ENCODE measurements at places on chromosomes 7 and 10. TPM values are rescaled to one million over a fixed set of nuclear protein-coding genes. Genes with fewer than 3 reads are reported as not detected.

Gene GFRA1
- total RNA-seq = 12.0 TPM

Gene NEUROD6
- not detected for total RNA-seq

Gene PRR15
- total RNA-seq = not detected

Gene CD36
- total RNA-seq = 151 TPM

Gene DEPP1
- 133 TPM for total RNA-seq

Gene RSPH10B2
- total RNA-seq = 0.39 TPM

Gene OGDHL
- total RNA-seq = 1.0 TPM

Gene SPOCK2
- 1.9 TPM for total RNA-seq

Gene SRRM3
- total RNA-seq = 3.3 TPM

Gene LRRC18
- total RNA-seq = not detected
